ENCODE measurements at places on chromosomes 11 and 22.

DNA sequence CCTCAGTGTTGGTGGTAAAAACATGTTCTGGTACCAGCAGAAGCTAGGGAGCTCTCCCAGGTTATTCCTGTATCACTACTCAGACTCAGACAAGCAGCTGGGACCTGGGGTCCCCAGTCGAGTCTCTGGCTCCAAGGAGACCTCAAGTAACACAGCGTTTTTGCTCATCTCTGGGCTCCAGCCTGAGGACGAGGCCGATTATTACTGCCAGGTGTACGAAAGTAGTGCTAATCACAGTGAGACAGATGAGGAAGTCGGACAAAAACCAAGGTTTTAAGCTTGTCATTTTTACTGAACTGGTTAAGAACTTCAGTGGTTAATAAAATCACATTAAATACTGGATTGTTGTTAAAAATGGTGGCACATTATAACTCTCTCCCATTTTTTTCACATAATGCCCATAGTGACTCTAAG, 42.6 kb upstream of the VPREB1 start:
- no peak for DNase-seq

GRCh38 chr22:32466496-32466895, 2.2 kb upstream of the BPIFC start:
- DNase-seq = peak; percentile 38

GRCh38 chr11:134038897-134039470, 29.9 kb upstream of the JAM3 start:
- no peak for DNase-seq

- DNase-seq = peak; percentile 70
Measured at GRCh38 chr11:3808861-3809623, 682 bp downstream of the PGAP2 start.

GRCh38 chr11:111455291-111456085, 56.7 kb downstream of the BTG4 start:
- DNase-seq = no peak

GRCh38 chr22:38074181-38075104, 9.5 kb downstream of the SLC16A8 start:
- no peak for DNase-seq

- DNase-seq = no peak
Measured at GRCh38 chr11:70772950-70773349, 374.6 kb downstream of the CTTN start.

DNA sequence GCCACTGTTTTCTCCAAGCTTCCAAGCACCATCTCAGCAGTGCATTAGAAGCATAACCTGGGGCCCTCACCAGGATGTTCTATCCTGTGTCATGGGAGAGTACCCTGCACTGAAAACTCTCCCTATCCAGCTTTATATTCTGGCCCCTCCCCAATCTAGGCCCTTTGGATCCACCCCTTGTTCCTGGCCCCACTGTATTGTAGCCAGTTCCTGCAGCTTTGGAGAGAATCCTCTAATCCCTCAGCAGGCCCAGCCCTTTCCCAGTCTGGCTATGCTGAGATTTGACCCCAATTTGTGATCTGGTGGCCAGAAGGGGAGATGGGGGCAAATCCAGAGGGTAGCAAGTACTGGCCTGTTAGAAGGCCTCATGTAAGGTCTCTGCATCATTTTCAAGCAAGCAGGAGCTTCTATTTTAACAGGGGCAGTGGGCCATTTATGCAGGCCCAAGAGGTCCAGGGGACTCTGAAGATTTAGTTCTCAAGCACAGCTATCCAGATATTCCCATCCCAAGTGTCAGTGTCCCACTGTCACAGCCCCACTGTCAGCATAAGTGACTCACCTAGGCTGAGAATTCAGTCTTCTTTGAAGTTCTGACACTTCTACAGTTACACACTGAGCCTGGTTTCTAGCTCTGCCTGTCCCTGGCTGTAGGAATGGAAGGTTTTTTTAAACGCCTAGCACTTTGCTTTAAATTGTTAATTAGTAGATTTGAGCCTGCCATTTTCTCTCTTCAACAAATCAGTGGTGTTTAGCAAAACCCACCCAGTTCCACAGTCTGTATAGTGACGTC, 589.5 kb upstream of the CADM1 start:
- DNase-seq = no peak

DNA sequence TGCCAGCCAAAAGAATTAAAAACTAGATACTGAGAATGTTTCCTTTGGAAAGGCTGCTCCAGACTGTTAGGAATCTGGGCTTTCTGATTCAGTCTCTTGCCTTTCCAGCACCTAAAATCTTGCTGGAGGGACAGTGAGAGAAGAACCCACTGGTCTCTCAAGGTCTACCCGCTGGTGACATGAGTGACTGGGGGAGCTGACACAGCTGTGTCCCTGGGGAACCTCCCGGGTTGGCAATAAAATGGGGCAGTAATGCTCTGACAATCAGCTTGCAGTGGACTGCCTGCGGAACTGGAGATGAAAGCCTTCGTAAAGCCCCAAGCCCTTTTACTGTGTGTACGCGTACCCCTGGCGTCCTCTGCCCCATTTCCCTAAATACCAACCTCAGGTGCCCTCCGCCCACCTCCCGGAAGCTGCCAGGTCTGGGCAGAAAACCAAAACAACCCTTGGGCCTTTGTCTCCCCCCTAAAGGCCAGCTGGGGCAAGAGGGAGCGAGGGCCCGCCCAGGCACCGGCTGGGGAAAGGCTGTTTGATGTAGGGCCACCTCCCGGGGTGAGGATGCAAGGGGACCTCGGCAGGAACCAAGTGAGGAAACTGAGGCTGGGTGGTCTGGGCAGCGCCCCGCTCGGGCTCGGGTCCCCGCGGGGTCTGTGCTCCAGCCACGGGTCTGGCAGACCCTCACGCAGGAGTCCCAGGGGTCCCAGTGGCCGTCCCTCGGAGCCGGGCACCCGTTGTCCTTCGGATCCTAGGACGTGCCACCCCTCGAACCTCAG, 741 bp downstream of the CARS1 start:
- DNase-seq = no peak

GRCh38 chr11:107359701-107360100, 97.9 kb downstream of the CWF19L2 start:
- DNase-seq = no peak

DNA sequence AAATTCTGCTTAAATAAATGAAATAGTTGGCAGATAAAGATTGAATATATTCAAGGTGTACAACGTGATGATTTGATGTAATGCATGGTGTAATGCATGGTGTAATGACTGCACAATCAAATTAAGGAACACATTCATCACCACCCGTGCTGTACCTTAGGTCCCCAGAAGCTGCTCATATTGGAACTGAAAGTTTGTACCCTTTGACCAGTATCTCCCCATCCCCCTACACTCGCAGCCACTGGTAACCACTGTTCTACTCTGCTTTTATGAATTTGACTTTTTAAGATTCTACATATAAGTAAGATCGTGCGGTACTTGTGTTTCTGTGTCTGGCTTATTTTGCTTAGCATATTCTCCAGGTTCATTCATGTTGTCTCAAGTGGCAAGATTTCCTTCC, 445.8 kb downstream of the OPCML start:
- no peak for DNase-seq

- no peak for DNase-seq
Measured at GRCh38 chr11:133078012-133078411, 454.3 kb downstream of the OPCML start.

DNA sequence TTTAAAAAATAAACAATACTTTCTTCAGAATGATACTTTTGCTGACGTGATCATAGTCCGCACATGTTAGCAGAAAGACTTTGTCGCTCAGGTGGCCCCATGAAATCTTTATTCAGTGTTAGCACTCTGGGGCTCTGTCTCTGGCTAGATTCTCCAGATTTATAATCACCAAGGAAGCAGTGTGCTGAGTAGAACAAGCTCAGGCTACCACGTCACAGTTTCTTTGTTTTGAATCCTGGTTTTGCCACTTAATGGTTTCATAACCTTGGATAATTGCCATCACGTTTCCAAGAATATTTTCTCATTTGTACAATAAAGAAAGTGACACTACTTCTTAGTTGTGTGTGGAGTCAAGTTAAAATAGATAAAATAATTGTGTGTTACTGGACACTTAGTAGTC, 3.9 kb upstream of the MUC15 start:
- DNase-seq = no peak

DNA sequence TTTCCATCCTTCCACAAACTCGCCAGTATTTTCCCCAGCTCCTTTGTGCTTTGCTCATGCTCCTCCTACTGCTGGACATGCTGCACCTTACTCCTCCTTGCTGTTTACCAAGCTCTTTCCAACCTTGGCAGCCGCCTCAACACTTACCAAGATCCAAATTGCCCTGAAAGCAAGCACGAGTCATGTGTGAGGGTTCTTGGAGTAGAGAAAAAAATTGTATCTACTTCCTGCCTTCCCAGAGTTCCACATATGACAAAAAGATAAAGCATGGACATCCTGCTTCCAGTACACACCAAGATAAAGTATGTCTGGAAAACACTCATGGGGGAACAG, 767.5 kb downstream of the NTM start:
- DNase-seq = no peak

DNA sequence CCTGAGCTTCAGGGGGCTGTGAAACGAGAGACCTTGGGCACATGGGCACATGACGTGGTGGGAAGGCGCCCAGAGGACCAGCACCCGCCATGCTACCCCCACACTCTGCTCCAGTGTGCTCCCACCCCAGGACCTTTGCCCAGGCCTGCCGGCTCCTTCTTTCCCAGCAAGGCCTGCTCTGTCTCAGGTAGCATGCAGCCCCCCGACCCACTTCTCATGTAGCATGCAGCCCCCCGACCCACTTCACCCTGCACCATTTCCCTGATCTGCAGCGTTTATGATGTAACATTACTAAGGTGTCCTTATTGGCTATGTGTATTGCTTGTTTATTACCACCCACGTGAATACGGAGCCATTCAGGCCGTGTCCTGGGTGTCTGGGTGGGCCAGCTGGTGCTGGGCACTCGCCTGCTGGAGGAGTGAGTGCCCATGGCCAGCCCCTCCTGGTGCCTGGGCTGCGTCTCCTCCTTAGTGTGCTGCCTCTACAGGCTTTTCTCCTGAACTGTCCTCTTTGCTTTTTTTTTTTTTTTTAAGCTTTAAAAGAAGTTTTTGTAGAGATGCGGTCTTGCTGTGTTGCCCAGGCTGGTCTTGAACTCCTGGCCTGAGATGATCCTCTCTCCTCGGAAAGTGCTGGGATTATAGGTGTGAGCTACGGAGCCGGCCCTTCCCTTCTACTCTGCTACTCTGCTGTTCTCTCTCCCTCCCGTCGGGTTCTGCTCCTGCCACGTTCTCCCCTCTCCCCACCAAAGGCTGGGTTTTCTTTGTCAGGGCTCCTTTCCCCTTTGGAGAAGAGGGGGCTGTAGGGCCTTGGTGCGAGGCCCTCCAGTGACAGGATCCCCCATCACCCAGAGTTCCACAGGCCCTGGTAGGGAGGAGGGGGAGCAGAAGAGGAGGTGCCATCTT, 29.4 kb downstream of the LRP5 start:
- no peak for DNase-seq

GRCh38 chr22:49147617-49148175, 680.0 kb downstream of the BRD1 start:
- DNase-seq = no peak

- DNase-seq = no peak
Measured at GRCh38 chr11:100922121-100922520, 207.5 kb downstream of the PGR start.

GRCh38 chr11:59191095-59191494, 19.2 kb downstream of the DTX4 start:
- no peak for DNase-seq

DNA sequence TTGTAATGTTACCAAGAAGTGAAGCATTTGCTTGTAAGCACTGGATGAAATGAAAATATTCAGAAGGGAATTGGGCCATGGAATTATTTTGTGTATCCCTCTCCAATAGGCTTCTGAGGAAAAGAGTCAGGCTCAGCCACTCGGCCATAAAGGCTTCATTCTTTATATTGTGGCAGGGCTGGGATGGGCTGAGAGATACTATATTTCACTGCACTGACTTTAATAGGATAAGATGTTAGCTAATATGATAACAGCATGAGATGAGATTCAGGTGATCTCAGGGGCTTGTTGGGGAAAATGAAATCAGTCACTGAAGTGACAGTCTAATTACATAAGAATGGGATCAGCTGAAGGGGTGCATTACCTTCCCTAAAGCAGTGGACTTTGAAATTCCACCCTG, 7.3 kb upstream of the TRIM44 start:
- no peak for DNase-seq

- DNase-seq = no peak
Measured at GRCh38 chr11:22703591-22703990, 37.2 kb downstream of the GAS2 start.

DNA sequence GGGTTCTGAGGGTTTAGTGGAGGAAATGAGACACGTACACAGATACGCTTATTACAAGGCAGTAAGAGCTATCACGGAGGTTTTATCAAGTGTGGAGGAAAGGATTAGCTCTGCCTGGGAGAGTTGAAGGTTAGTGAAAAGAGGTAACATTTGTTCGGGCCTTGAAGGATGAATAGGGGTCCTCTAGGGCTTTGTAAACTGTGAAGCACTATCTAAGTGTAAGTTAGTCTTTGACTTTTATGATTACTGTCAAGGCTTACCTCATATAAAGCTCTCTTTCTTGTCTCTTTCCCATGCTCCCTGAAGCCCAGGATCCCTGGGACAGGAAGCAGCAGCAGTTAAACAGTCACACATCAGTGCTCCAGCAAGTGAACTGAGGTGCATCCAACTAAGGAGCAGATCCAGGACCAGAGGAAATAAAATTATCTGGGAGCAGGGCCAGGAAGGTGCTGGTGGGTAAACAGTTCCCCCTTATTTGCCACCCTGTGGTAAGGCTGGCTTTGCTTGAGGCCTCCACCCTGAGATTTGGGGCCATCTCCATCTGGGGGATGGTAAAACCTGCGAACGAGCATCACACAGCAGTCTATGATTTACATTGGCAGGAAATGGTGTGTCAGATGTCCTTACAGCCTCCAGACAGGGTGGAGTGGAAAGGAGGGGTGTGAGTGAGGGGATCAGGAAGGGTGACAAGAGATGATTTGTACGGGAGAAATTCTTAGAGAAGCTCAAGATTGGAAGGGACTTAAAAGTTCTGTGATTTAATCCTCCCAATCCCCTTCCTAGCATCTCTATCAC, 27.2 kb downstream of the GVQW3 start:
- no peak for DNase-seq

DNA sequence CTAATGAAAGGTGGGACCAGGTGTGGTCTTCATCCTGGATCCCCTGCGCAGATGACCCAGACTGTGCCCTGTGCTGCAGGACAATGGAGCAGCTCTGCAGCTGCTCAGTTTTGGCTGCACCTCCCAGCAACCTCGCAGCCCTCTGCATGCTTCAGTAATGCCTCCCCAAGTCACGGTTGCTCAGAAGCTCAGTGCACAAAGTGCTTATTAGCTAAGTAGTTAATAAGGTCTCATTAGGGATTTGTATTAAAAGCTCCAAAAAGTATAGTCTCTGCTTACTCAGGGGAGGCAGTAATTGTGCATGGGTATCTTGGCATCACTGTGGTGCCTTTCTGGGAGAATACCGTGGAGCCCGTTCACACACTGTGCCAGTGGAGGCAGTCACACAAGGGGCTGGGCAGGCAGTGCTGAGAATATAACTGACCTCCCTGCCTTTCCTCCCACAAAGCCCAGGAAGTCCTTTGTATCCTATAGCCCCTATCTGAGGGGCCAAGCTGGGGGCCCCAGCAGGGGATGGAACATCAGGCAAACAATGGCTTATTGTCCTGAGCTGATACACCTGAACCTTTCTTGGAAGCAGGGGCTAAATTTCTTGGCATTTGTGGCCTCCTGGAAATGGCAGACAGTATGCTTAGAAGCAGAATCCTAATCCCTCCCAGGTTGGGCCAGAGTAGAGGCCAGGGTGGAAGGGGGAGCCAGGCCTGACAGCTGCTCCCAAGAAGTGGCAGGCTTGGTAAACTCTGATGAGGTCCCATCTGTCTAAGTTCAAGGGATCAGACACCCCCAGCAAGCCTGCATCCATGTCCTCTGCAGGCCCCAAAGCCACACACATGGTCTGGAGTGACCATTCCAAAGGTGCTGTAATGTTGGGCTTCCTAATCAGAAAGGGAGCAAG, 125.5 kb upstream of the PARVA start:
- DNase-seq = no peak
